T-cell (primary cell): ENCODE measurements at places on chromosomes 4 and X. TPM values are rescaled to one million over a fixed set of nuclear protein-coding genes. Genes with fewer than 3 reads are reported as not detected.
A peak's percentile ranks its signal among the peaks of the same experiment; 100 is the strongest.

Gene MAGEA6
- not detected for total RNA-seq

Gene RAB40AL
- total RNA-seq: 0.26 TPM

Gene TCEANC
- total RNA-seq: 9.7 TPM

- H3K27ac ChIP-seq: no peak overlapping the region
- H3K4me3 ChIP-seq: no peak overlapping the region
- H3K27me3 ChIP-seq: no peaks in the 10 kb centered on the region
- no peaks in the 10 kb centered on the region for H3K36me3 ChIP-seq
Observed at GRCh38 chrX:5730556-5730955, 498.1 kb downstream of the NLGN4X start.

DNA sequence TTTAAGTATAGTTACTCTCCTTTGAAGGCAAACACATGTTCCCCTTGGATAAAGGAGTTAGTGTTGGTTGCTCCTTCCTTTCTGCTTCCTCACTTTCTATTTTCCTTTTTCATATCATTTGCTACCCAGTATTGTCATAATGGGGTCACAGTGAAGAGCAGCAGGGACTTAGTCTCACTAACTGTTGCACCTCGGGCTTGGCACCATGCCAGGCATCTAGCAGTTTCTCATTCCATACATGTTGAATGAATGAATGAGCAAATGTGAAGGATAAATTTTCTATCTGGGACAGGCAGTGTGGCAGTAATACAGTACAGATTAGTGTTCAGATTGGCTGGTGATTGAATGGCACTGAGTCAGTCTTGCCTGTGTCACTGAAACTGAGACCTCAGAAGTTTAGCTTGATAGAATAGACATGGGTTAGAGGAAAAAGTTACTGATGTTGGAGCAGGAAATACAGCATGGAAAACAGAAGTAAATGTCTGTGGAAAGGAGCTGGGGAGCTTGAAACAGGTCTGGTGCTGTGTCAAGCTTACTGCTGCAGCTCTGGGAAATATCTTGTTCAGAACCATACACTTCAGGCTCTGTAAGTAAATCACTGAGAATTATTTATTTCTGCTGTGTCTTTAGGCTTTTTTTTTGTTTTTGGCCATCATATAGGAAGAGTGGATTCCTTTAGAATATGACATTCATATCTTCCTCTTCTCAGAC lies 55.8 kb upstream of the PITX2 start:
- H3K27ac ChIP-seq: no peak overlapping the region
- no peak overlapping the region for H3K4me3 ChIP-seq
- H3K27me3 ChIP-seq: no peaks in the 10 kb centered on the region

Gene CLGN
- total RNA-seq: not detected

GRCh38 chr4:53645108-53645507 lies 53.8 kb upstream of the LNX1 start:
- DNase-seq: no peak
- no peak overlapping the region for H3K4me3 ChIP-seq
- no peaks in the 10 kb centered on the region for H3K36me3 ChIP-seq
- no peaks in the 10 kb centered on the region for H3K27me3 ChIP-seq
- no peak overlapping the region for H3K27ac ChIP-seq
- no peaks in the 10 kb centered on the region for H3K4me1 ChIP-seq

Gene ZNF732
- total RNA-seq: not detected

Gene PASD1
- not detected for total RNA-seq

GRCh38 chrX:40107291-40108161 lies 9.8 kb upstream of the BCOR start:
- H3K4me3 ChIP-seq: peak overlapping the region; percentile 64
- H3K36me3 ChIP-seq: no peaks in the 10 kb centered on the region
- H3K27me3 ChIP-seq: no peaks in the 10 kb centered on the region
- peaks cover 7% of the 10 kb centered on the region for H3K4me1 ChIP-seq
- no peak overlapping the region for H3K27ac ChIP-seq
- DNase-seq: no peak

- no peak overlapping the region for H3K4me3 ChIP-seq
- no peaks in the 10 kb centered on the region for H3K27me3 ChIP-seq
- DNase-seq: no peak
- H3K36me3 ChIP-seq: no peaks in the 10 kb centered on the region
- no peaks in the 10 kb centered on the region for H3K4me1 ChIP-seq
Observed at GRCh38 chr4:175109933-175110332, 191.8 kb downstream of the ADAM29 start.

Gene KIT
- total RNA-seq: 2.6 TPM

GRCh38 chr4:42636645-42636949 lies 20.3 kb downstream of the ATP8A1 start:
- H3K4me3 ChIP-seq: no peak overlapping the region
- H3K27ac ChIP-seq: no peak overlapping the region
- H3K36me3 ChIP-seq: no peaks in the 10 kb centered on the region
- no peaks in the 10 kb centered on the region for H3K27me3 ChIP-seq
- peaks cover 32% of the 10 kb centered on the region for H3K4me1 ChIP-seq

DNA sequence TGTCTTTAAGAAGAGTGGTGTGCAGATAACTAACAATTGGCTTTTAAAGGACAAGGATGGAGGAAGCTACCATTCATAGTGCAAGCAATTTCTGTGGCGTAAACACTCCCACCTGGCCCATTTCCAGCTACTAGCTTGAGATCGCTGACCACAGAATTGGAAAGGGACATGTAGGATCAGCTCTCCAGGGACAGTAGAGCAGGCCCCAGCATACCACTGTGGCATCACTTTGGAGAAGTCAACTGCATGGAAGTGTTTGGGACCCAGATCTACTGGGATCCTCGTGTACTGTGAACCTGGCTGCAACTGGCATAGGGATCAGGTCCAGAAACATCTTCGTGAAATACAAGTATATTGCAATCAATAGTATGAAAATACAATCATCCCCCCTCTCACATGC lies 515.0 kb downstream of the INPP4B start:
- no peak overlapping the region for H3K4me3 ChIP-seq
- DNase-seq: no peak
- no peaks in the 10 kb centered on the region for H3K27me3 ChIP-seq
- peaks cover 2% of the 10 kb centered on the region for H3K36me3 ChIP-seq
- H3K4me1 ChIP-seq: peaks cover 12% of the 10 kb centered on the region

- no peak overlapping the region for H3K4me3 ChIP-seq
- H3K27me3 ChIP-seq: no peaks in the 10 kb centered on the region
- no peaks in the 10 kb centered on the region for H3K36me3 ChIP-seq
- H3K27ac ChIP-seq: no peak overlapping the region
Observed at GRCh38 chr4:5489260-5489659, 219.1 kb downstream of the EVC2 start.

DNA sequence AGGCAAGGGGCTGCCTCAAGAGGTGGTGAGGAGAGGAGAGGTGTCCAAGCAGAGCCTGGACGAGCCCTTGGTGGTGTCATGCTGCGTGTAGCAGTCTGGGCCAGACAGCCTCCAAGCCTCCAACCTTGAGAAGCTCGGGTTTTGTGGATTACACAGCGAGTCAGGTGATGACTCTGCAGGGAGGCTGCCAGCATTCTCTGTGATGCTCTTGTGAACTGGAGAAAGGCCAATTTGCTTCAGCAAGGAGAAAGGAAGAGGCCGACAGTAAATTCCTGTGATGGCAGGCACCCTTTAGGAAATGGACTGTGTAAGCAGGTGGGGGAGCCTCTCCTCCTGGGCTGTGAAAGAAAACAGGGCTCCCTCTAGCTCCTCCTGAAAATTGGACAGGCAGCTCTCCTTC lies 36.0 kb upstream of the CD99L2 start:
- H3K4me1 ChIP-seq: no peaks in the 10 kb centered on the region
- DNase-seq: no peak
- no peak overlapping the region for H3K27ac ChIP-seq
- no peaks in the 10 kb centered on the region for H3K27me3 ChIP-seq
- no peak overlapping the region for H3K4me3 ChIP-seq

DNA sequence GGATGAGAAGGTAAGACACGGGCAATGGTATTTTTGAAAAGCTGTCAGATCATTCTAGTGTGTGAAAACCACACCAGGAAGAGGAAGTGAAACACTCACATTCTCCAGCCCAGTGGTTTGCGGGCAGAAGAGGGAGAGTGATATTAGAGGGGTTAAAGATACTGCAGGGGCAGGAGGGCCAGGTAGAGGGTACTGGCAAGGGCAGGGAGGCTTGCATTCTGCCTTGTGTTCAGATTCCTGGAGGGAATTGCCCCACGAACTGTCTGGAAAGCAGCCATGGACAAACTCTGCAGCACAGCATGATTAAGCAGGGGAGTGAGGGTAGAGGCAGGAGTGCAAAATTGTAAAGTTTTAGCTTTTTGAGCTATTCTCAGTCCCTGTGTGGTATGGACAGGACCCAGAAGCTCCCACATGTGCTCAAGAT lies 30.9 kb downstream of the NIPAL1 start:
- no peak overlapping the region for H3K27ac ChIP-seq
- no peaks in the 10 kb centered on the region for H3K27me3 ChIP-seq
- DNase-seq: peak; percentile 11
- no peaks in the 10 kb centered on the region for H3K36me3 ChIP-seq

Gene MAP7D2
- 0.64 TPM for total RNA-seq

GRCh38 chrX:56817179-56817578 lies 88.1 kb downstream of the NBDY start:
- no peak for DNase-seq
- no peak overlapping the region for H3K4me3 ChIP-seq
- H3K27me3 ChIP-seq: no peaks in the 10 kb centered on the region
- peaks cover 20% of the 10 kb centered on the region for H3K4me1 ChIP-seq

GRCh38 chr4:141543706-141544105 lies 92.7 kb upstream of the IL15 start:
- H3K36me3 ChIP-seq: no peaks in the 10 kb centered on the region
- H3K27ac ChIP-seq: no peak overlapping the region
- no peaks in the 10 kb centered on the region for H3K4me1 ChIP-seq
- no peaks in the 10 kb centered on the region for H3K27me3 ChIP-seq
- no peak for DNase-seq
